ENCODE measurements at places on chromosomes 5 and 9.

DNA sequence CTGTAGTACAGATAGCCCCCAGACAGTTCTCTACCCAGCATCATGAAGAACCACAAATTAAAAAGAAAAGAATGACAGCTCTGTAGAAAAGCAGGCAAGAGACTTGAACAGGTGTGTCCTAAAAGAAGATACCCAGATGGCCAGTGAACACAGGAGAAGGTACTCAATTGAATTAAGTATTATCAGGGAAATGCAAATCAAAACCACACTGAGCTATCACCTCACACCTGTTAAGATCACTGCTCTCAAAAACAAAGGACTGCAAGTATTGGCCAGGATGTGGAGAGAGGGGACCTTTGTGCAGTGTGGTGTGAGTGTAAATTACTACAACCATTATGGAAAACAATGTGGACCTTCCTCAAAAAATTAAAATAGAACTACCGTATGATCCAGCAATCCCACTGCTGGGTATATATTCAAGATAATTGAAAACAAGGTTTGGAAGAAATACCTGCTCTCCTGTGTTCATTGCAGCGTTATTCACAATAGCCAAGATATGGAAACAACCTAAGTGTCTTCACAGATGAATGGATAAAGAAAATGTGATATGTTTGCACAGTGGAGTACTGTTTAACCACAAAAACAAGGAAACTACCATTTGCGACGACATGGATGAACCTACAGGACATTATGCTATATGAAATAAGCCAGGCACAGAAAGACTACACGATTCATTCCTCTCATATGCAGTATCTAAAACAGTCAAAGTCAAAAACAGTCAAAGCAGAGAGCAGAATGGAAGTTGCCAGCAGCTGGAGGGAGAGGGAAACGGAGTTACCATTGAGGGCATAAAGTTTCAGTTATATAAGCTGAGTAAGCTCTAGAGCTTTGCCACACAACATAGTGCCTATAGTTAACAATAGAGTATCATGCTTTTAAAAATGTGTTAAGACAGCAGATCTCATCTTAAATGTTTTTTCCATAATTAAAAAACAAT is 102.6 kb downstream of the WNK2 start:
- peaks cover 31% of the 10 kb centered on the region for H3K4me1 ChIP-seq
- peak overlapping the region; percentile 16 for H3K4me3 ChIP-seq
- peak; percentile 95 for DNase-seq
- H3K27ac ChIP-seq: peak overlapping the region; percentile 89
- no peaks in the 10 kb centered on the region for H3K36me3 ChIP-seq

DNA sequence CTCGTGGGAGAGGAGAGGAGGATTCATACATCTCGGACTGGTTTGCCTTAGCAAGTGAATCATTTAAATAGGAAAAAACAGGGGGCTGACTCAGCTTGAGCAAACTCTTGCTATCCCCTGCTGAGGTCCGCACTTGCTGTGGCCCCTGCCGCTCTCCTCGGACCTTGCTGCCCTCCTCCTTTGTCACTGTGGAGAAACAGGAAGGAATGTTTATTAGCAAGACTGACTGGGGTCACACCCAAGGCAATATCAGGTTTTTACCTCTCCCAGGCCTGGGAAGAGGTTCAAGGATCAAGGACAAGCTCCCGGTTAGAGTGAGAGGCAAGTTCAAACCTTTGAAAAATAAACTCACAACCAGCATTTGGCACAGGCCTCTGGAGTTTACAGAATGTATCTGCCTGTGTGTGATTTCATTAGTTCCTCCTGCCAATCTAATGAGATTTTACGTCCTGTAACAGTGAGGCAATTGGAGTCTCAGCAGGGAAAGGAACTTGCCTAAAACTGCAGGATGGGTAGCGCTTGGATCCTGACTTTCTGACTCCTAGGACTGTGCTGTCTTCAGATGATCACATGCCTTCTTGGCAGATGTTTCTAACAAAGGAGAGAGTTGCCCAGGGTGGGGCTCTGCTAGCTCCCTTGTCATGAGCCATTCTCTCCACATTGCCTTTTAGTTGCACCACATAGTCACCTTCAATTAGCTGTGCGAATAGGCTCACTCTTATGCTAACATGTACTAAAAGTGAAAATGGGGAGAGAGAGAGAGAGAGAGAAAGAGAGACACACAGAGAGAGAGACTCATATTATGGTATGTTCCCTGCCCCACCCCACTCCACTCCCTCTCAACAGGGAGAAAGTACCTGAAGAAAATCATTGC is 108.6 kb upstream of the CDKN2B start:
- H3K4me1 ChIP-seq: no peaks in the 10 kb centered on the region
- H3K27ac ChIP-seq: no peak overlapping the region
- H3K4me3 ChIP-seq: no peak overlapping the region
- DNase-seq: no peak

DNA sequence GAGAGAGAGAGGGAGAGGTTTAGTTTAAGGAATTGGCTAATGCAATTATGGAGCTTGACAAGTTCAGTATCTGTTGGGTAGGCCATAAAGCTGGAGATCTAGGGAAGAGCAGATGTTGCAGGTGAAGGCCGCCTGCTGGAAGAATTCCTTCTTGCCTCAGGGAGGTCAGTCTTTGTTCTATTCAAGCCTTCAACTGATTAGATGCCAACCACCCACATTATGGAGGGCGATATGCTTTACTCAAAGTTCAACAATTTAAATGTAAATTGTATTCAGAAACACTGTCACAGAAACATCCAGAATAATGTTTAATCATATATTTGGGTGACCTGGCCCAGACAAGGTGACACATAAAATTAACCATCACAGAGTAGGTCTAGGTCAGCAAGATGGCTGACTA is 51.7 kb upstream of the SSBP2 start:
- no peaks in the 10 kb centered on the region for H3K27me3 ChIP-seq
- no peaks in the 10 kb centered on the region for H3K36me3 ChIP-seq
- H3K27ac ChIP-seq: no peak overlapping the region
- H3K4me3 ChIP-seq: no peak overlapping the region
- H3K4me1 ChIP-seq: peaks cover 12% of the 10 kb centered on the region

DNA sequence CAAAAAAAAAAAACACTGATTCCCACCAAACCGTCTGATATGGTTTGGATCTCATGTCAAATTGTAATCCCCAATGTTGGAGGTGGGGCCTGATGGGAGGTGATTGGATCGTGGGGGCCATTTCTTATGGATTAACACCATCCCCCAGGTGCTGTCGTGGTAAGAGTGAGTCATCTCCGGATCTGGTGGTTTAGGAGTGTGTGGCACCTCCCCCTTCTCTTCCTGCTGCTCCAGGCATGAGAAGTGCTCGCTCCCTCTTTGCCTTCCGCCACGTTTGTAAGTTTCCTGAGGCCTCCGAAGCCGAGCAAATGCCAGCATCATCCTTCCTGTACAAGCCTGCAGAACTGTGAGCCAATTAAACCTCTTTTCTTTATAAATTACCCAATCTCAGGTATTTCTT is 45.2 kb downstream of the HSD17B3 start:
- no peaks in the 10 kb centered on the region for H3K27me3 ChIP-seq
- 0 out of 2 replicates have a peak, but pooled peaks cover 7% of the 10 kb centered on the region for H3K4me1 ChIP-seq
- H3K27ac ChIP-seq: no peak overlapping the region
- DNase-seq: no peak

DNA sequence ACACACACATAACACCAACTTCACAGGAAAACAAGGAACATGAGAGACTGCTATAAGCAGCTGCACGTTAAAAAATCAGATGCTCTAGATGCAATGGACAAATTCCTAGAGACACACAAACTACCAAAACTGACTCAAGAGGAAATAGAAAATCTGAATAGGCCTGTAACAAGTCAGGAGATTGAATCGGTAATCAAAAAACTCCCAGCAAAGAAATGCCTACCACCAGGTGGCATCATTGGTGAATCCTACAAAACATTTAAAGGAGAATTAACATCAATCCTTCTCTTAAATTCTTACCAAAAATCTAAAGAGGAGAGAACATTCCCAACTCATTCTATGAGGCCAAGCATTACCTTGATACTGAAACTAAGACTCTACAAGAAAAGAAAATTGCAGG is 54.9 kb downstream of the NDST1 start:
- no peak overlapping the region for H3K27ac ChIP-seq
- no peaks in the 10 kb centered on the region for H3K27me3 ChIP-seq
- H3K4me3 ChIP-seq: no peak overlapping the region
- H3K36me3 ChIP-seq: no peaks in the 10 kb centered on the region
- peak; percentile 41 for DNase-seq

Measured in MM.1S (cell line).